Stimulated activated CD4-positive, alpha-beta T cell treated with anti-CD3 and anti-CD28 coated beads, Interleukin-1b, Interleukin-23, amount 100 ng/mL, for 48 hours (primary cell): ENCODE measurements at places on chromosomes 4 and X.

DNA sequence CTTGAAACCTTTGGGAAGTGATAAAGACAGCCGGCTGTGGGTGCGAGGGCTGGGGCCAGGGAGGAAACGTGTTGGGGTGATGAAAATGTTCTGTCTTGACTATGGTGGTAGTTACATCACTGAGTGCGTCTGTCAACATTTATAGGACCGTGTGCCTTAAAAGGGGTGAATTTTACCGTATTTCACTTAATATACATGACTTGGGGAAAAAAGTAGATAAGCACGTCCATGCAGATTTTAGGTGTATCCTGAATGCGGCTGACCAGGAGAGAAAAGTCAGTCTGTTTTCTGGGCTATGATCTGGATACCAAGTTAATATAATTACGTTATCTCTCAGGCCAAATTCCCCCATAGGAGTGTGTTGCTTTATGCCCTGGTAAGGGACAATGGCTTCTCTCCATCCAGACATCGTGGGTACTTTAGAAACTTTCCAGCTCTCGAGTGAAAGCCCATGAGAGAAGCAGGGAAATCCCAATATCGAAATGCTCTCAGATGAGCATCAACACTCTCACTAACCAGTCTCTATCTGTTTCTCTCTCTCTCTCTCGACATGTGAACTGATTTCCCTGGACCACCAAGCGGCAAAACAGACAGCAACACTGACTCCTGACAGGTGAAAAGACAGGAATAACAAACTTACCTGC is 71.5 kb downstream of the IRF2 start:
- no peak for DNase-seq

DNA sequence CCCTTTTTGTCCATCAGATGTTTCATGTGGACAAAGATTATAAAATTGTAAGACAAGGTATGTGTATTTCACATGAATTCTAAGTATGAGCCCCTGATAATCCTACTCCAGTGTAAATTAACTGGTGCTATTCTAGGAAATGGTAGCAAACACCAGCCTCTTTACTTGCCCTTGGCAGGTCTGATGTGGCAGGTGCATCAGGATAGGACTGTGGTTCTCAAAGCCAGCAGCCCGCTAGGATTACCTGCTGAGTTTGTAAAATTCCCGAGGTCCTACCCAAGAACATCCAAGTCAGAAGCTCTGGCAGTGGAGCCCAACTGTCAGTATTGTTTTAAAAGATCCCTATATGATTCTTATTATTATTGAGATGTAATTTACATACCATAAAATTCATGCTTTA is 174.0 kb upstream of the ANXA3 start:
- no peak for DNase-seq

GRCh38 chrX:46016296-46016695 is 528.9 kb downstream of the ZNF674 start:
- DNase-seq = no peak

GRCh38 chr4:172900900-172901299 is 267.7 kb upstream of the GALNT7 start:
- no peak for DNase-seq

DNA sequence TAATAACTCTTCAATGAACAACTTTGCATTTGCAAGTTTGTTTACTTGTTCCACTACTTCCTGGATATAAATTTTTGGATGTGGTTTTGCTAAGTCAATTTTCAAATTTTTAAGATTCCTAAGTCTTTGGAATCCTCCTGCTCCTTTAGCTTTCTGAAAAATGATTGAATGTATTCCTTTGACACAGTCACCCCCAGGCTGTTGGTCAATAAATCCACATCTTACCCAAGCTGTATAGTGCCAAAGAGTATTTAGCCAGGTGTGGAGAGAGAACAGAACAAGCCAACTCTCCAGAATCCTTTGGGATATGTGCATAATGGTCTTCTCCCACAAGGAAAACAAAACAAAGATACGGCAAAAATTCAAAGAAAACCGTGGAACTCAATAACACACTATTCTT is 56.9 kb upstream of the INTU start:
- DNase-seq = no peak
